ENCODE measurements at places on chromosomes 3 and 15.

- no peak for DNase-seq
Observed at GRCh38 chr3:145817870-145818483, 343.0 kb downstream of the PLOD2 start.

GRCh38 chr15:41917767-41918430 is 24.0 kb upstream of the SPTBN5 start:
- peak; percentile 89 for DNase-seq

DNA sequence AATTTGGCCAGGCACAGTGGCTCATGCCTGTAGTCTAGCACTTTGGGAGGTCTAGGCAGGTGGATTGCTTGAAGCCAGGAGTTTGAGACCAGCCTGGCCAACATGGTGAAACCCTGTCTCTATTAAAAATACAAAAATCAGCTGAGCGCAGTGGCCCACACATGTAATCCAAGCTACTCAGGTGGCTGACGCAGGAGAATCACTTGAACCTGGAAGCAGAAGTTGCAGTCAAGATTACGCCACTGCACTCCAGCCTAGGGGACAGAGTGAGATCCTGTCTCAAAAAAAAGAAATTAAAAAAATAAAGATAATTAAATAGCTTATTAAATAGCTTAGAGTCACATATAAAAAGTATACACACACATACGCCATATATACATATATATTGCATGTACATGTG is 3.7 kb upstream of the TIPARP start:
- no peak for DNase-seq

- no peak for DNase-seq
Observed at GRCh38 chr15:71083349-71083748, 31.9 kb upstream of the THSD4 start.

GRCh38 chr3:11290743-11291680 is 18.8 kb downstream of the ATG7 start:
- no peak for DNase-seq

DNA sequence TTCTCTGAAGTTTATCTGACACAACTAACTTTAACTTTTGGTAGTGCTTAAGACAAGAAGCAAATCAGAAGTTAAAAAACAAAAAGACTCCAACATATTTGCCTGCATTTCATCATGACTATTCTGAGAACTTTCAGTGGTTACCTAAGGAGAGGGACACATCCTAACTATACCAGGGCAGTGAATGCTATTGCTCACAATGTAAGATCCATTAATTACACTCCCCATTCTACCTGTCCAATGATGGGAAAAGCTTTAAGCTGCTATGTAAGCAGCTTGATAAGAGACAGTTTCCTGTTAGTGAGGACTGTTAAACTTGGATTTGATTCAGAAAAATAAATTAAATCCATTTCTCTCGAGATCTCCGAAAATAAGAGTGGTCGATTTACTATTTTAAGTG is 37.5 kb downstream of the SERPINI1 start:
- no peak for DNase-seq

DNA sequence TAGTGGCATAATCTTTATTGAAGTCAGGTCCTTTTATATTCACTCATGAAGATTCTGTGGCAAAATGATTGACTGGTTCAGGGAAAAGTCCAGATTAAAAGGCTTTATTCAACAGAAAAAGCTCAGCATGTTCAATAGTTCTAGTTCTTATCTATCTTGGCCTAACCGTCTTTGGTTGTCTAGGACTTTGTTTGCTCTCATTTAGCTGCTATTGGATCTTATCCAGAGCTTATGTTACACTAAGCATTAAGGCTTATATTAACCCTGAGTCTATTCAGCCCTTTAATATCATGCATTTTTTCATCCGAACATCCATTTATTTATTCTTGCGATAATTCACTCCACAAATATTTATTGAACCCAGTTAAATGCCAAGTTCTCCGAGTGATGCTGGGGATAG is 601.0 kb upstream of the SGO1 start:
- no peak for DNase-seq

DNA sequence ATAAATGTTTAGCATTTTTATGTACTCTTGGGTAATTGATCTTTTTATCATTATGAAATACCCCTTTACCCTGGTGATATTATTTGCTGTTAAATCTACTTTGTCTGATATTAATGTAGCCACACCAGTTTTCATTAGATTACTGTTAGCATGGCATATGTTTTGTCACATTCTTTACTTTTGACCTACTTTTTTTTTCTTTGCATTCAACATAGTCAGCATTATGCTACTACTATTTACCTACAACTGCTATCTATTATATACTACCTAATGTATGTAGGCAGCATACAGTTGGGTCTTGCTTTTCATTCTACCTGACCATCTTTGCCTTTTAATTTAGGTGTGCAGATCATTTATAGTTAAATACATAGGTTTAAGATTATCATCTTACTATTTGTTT is 1429.6 kb upstream of the ALCAM start:
- DNase-seq: no peak

GRCh38 chr3:186496016-186496415 is 48.2 kb downstream of the CRYGS start:
- DNase-seq: no peak

GRCh38 chr3:132703733-132704132 is 18.5 kb downstream of the NPHP3 start:
- no peak for DNase-seq

- DNase-seq: peak; percentile 11
Observed at GRCh38 chr3:10492364-10493201, 12.8 kb downstream of the ATP2B2 start.

DNA sequence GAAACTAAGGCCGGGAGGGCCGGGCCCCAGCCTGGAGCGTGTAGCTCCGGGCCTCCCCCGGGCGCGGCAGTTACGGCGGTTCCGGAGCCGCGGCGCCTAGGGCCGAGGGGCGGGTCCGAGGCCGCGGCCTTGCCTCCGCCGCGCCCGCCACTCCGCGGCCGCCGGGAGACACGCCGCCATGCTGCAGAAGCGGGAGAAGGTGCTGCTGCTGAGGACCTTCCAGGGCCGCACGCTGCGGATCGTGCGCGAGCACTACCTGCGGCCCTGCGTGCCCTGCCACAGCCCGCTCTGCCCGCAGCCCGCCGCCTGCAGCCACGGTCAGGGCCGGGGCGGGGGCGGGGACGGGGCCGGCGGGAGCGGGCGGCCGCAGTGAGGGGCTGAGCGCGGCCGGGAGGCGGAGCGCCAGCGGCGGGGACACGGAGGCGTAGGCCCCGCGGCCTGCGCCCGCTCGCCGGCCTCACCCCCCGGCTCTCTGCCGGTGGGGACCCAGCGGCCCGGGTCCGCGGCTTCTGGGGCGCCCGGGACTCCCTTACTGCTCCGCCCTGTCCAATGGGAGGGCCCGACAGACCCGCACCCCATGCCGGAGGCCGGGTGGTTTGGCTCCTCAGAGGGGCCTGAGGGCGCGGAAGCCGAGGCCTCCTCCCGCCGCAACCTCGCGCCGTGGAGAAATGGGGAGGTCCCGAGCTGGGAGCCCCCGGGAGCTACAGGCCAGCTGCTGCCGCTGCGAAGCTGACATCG is at the start of gene DIS3L:
DIS3L (plus strand) TSS at position 150 of the 738 bp plus-strand sequence; CDS start at position 179, 29 bp downstream.
- peak; percentile 67 for DNase-seq

DNA sequence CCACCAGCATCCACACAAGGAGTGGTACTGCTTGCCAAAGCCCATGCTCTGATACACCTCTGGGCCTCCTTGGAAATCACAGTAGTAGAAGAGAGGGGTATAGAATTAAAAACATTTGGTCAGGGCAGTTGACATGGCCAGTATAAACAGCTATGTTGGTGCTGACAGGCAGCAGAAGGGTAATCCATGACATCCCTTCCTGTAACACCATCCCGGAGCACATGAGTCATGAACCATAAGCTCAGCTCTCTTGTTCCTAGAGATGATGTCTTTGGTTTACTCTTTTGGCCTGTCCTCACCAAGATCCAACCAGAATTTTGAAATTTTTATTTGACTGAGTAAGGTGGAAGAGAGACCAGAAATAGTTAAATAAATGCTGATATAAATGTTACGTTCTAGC is 132.6 kb upstream of the CTDSPL start:
- no peak for DNase-seq

DNA sequence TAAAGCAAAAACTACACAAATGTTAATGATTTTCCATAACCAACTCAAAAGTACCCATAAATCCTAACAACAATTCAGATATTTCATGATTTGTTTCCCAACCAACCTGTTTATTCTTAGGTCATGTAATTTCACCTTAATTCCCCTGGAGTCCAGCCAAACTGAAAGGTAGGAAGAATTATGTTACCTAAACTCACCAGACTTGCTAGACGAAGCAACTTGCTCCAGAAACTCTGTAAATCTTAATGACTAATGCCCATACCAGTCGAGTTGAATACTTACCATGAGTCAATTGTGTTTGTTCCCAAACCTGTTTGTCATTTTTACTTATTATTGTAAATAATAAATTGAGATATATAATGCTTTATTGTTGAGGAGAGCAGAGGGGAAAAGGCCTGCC is 1030.0 kb downstream of the TBL1XR1 start:
- DNase-seq: no peak

DNA sequence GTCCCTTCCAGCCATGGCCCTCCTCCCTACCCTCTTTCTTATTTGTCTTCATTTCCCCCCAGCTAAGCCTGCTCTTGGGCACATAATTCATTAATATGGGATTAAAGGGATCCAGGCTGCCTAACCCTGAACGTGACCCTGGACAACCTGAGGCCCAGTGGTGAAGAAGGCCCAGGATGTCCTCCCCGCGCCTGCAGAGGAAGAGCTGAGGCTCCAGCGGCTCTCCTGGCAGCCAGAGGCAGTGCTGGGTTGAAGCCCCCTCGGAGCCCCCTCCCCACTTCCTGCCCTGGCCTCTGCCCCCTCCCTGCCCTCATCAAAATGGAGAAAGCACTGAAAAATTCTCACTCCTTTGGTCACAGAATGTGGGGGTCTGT is 96.5 kb upstream of the ATP2B2 start:
- DNase-seq: no peak

DNA sequence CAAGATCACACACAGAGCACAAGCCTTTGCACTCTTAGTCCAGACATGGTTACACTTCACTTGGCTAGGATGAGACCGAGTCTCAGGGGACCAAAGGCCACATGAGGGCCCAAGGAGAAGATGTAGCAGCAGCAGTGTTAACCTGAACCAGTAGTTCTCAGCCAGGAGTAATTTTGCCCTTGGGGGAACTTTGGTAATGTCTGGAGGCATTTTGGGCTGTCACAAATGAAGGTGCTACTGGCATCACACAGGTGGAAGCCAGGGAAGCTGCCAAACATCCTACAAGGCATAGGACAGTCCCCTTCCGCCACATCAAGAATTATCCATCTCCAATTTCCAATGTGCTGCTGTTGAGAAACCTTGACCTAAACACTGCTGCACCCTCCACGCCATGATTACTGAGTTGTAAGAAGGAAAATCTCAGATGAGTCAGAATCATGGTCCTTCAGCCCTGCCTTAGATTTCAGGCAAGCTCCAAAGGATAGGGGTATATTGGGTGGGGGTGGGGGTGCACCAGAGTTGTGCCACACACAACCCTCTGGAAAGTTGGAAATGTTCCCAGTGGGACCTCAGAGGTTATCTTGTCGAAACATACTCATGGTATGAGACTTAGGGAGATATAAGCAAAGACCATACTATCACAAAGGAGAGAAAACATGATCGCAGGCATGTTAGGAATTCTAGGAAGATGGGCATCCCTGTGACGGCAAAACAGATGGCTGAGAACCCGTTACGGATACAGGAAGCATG is 36.2 kb downstream of the SEMA5B start:
- no peak for DNase-seq

DNA sequence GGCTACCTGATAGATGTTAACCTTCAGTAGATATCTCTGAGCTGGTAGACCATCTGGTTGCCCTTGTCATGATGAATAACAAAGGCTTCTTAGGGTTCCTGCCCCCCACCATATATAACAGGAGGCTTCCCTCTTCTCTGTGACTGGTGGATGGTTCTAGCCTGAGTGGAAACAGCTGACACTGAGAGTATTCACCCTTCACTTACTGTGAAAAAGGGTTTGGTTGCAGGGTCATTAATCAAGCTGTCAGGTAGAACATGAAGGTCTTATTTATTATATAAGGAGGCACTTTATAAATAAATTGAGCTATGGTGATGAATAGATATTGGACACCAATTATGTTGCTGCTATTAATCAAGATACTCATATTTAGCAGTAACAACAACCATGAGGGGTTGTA is 58.6 kb downstream of the CACNA2D3 start:
- no peak for DNase-seq

DNA sequence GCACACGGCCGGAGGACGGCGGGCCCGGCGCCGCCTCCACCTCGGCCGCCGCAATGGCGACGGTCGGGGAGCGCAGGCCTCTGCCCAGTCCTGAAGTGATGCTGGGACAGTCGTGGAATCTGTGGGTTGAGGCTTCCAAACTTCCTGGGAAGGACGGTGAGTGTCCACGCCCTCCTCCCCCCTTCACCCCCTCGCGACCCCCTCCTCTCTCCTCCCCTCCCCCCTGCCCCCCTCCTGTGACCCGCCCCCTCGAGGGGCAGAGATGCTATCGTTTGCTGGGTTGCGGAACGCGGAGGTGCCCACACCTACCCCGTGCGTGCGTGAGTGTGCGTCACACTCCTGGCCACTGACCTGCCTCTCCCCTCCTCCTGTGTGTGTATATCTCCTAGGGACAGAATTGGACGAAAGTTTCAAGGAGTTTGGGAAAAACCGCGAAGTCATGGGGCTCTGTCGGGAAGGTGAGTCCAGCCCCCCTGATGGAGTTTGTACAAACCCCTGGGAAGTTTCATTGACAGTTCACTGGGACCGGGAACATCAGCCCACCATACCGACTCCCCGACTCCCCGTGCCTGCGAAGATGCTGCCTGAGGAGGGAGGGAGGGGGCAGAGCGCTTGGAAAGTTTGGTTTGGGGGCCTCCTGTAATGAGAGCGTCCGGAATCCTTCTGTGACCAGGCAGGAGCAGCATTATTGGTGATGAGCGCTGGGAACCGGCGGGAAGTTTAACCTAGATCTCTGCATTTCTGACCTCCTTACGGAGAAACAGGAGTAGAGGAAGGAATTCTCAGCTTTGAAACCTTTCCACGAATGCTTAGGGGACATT is 795 bp upstream of the SCAANT1 start:
- DNase-seq: peak; percentile 70

DNA sequence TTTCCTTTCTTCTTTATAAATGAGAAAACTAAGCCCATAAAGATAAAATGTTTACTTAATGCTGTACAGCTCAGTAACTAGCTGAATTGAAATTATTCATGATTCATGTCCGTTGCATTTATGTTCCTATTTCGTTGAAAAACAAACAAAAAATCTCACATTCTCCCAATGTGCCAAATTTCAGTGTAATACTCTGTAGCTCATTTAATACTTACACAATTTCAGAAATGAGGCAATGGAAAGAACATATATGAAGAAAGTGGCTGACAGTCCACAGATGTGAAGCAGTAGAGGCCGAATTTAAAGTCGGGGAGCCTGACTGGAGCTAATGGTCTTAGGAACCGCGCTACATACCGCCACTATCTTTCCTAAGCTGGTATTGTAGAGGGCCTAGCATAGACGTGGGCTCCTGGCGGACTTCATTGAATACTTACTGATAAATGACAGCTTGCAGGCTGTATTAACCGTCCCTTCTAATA is 651 bp downstream of the PLSCR2 start:
- no peak for DNase-seq

- DNase-seq: no peak
Observed at GRCh38 chr15:80844011-80844732, 65.0 kb downstream of the CEMIP start.

- no peak for DNase-seq
Observed at GRCh38 chr3:8638994-8639658, 5.5 kb downstream of the SSUH2 start.
